ENCODE measurements at places on chromosomes 16 and 17. TPM values are rescaled to one million over a fixed set of nuclear protein-coding genes. Genes with fewer than 3 reads are reported as not detected.

Gene PNMT
- total RNA-seq = not detected

Gene SLC39A11
- 11.5 TPM for total RNA-seq

- no peak for DNase-seq
Measured at GRCh38 chr16:30867747-30868146, 26.1 kb downstream of the BCL7C start.

- no peak for DNase-seq
Measured at GRCh38 chr16:50845296-50845695, 103.4 kb downstream of the CYLD start.

DNA sequence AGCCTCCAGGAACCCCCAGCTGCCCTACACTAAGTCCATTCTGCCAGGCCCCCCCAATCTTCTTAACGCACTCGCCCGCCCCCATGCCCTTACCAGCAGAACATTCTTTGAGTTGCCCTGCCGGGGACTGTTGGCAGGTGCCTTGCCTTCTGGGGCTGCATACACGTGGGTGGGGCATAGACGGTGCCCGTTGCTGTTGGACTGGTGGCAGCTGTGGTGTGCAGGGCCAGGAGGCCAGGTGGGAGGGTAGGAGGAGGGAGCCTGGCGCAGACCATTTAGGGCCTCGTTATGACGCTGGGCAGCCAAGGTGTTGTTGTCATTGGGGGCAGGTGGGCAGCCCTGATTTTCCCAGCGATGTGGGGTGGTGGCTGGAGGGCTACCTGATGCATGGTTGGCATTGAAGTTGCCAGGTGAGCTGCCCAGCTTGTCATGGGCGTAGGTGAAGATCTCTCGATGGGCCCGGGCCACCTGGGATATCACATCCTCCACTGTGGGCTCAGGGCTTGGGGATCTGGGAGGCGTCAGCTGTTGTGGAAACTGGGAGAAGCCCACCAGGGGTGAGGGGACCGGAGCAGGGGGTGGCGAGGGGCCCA, 4.9 kb downstream of the NR1D1 start:
- no peak for DNase-seq

GRCh38 chr17:79791735-79792161, 5.1 kb downstream of the CBX8 start:
- DNase-seq = no peak

Data from NCI-H460 (cell line).